HT1080 (cell line): ENCODE measurements at places on chromosomes 12 and 14. TPM values are rescaled to one million over a fixed set of nuclear protein-coding genes. Genes with fewer than 3 reads are reported as not detected.

Gene P2RX2
- total RNA-seq, result not detected in 2 replicates

Gene TRHDE
- 18.2 and 34.7 TPM in 2 replicates for total RNA-seq

Gene INSM2
- 0.02 TPM in 1 of 2 replicates, not detected in the other for total RNA-seq

Gene BBOF1
- 0.16 and 0.73 TPM in 2 replicates for total RNA-seq

Gene NUMB
- total RNA-seq, result 16.7 and 21.8 TPM in 2 replicates

Gene IQSEC3
- 0.47 TPM in 1 of 2 replicates, not detected in the other for total RNA-seq

Gene ASPG
- not detected in 2 replicates for total RNA-seq
